Neuronal stem cell (in vitro differentiated cells): ENCODE measurements at places on chromosomes 6 and 20.

GRCh38 chr20:49457444-49457843 lies 25.0 kb downstream of the KCNB1 start:
- DNase-seq: no peak

DNA sequence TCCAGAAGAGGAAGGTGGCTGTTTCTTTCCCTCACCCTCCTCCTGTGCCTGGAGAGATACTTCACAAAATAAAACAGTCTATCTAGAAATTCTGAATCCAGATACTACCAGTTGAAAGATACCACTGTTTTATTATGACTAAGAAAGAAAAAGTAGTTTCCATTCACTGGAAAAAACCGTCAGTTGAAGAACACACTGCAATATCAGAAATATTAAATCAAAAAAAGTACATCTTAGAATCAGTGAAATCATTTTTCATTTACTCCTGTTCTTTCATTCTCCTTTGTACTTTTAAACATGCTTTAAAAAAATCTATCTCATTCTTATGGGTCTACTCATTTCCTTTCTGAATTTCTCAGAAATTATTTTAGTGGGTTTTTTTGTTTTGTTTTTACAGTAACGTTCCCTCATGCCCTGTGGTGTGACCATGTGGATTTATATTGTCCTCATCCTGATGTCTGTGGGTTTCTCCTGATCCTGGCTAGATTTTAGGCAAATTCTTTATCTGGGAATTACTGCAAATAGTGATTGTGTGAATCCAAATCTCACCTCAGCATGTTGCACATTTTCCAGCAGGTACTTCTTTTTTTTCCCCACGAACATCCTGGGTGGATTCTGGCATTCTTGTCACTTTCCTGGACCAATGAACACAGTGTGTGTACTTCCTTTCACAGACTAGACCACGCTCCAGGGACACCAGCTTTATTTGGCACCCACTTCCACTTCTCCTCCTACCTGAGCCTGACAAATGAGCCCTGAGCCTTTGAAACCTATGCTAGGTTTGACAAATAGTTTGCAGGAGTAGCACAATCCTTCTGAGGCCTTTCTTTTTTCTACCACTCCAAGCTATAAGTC lies 114.0 kb upstream of the LAMP5 start:
- no peak for DNase-seq

DNA sequence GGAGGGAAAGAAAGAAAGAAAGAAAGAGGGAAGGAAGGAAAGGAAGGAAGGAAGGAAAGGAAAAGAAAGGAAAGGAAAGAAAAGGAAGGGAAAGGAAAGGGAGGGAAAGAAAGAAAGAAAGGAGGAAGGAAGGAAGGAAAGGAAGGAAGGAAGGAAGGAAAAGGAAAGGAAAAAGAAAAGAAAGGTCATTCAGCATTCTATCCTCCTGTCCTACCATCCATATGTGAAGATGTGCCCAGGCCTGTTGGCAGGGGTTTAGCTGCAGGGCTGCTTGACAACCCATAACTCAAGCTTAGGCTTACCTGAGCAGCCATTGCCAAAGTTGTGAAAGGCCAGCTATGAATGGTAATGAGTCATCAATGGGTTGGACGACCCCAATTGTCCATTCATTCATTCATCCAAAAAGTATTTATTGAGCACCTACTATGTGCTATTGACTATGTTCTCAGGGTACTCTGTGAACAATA lies 49.9 kb upstream of the OCSTAMP start:
- DNase-seq: no peak

DNA sequence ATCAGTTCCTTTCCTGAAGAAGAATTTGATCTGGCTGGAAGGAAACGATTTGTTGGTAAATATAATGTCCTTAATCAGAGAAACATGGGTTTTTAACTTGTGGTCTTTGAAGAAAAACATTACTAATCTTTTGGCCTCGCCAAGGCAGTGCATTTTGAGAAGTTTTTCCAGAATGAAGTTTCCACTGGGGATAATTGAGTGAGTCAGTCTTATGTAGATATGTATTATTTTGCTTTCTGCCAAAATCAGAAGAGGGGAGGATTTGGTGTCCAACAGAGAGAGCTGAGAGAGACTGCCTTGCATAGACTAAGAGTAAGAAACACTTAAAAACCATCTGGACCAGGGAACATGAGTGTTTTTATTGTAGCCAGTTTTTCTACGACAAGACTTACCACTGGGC lies 79.9 kb downstream of the FNDC1 start:
- DNase-seq: no peak

GRCh38 chr6:110864824-110865223 lies 9.8 kb upstream of the AMD1 start:
- DNase-seq: no peak

DNA sequence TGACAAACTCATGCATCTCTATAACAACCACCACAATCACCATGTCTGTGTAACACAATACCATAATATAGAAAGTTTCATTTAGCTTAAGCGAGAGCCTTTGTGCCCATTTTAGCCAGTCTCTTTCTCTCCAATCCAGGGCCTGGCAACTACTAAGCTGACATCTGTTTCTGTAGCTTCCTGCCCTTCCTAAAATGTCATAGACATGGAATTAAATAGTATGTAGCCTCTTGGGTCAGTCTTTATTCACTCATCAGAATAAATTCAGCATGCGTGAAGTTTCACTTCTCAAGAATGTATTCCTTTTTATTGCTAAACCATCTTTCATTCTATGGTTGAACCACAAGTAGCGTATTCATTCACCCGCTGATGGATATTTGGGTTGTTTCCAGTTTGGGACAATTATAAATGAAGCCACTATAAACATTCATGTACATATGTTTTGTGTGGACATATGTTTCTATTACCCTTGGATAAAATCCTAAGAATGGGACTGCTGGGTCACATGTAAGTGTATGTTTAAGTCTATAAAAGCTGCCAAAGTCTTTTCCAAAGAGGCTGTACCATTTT lies 1.7 kb upstream of the TREM2 start:
- DNase-seq: no peak

- no peak for DNase-seq
Measured at GRCh38 chr6:130838951-130839350, 11.7 kb downstream of the SMLR1 start.
